ENCODE measurements at places on chromosomes 13 and 19.
A peak's percentile ranks its signal among the peaks of the same experiment; 100 is the strongest.

- no peak for DNase-seq
Observed at GRCh38 chr19:53332484-53332883, 1.1 kb upstream of the ZNF845 start.

GRCh38 chr13:64154514-64154913 lies 2738.9 kb upstream of the PCDH20 start:
- no peak for DNase-seq

GRCh38 chr13:25432691-25433090 lies 60.9 kb downstream of the ATP8A2 start:
- DNase-seq: peak; percentile 47

- no peak for DNase-seq
Observed at GRCh38 chr19:45385392-45386221, 15.2 kb upstream of the ERCC2 start.

DNA sequence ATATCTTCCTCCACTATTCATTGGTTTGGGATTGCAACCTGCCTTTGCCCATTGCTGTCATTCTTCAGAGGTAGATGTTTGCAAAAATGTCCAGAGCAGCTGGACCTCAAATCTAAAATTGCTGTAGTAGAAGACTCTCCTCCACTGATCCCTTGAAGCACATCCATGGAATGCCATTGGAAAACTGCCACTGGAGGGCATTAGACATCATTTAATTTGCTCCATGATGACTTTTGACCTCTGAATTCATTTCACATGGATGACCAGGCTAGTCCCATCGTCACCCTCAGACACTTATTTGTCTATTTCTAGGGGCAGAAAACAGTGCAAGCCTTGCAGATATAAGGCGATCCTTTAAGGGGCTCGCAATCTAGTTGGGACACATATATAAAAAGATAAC lies 33.9 kb upstream of the FLT1 start:
- DNase-seq: no peak

DNA sequence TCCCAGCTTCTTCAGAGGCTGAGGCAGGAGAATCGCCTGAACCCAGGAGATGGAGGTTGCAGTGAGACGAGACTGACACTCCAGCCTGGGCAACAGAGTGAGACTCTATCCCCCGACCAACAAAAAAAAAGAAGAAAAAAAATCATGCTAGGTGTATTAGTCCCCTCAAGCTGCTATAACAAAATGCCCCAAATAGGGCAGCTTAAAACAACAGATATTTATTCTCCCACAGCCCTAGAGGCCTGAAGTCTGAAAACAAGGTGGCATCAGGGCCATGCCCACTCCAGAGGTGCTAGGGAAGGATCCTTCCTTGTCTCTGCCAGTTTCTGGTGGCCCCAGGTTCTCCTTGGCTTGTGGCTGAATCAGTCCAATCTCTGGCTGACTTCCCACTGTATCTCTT lies 8.6 kb upstream of the EHD2 start:
- DNase-seq: no peak

GRCh38 chr19:607301-608154 lies 17.8 kb downstream of the HCN2 start:
- DNase-seq: no peak

DNA sequence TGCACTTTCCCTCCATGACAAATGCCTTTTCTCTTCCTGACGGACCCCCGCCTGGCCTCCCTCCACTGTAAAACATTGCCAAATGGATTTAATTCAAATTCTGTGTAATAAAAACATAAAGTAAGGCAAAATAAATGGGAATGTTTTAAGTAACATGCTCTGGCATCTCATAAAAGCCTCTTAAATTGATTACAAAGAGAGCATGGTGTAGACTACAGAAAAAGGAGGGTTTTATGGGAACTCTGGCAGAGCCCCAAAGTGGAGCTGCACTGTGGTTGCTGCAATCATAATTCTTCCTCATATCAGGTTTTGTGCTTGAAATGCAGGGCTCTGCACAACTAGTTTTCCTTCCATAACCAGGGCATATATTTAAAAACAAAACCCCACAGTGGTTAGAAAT lies 44.3 kb upstream of the SIAH3 start:
- no peak for DNase-seq

DNA sequence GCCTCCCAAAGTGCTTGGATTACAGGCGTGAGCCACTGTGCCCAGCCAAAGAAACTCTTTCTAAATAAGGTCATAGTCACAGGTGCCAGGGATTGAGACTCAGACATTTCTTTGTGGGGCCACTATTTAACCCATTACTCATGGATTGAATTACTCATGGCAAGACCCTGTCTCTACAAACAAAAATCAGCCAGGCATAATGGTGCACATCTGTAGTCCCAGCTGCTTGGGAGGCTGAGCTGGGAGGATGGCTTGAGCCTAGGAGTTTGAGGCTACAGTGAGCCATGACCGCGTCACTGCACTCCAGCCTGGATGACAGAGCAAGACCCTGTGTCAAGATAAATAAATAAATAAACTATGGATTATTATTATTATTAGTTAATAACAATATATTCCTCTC lies 3.6 kb upstream of the KLF2 start:
- DNase-seq: no peak

- no peak for DNase-seq
Observed at GRCh38 chr19:43766755-43767043, 11.9 kb upstream of the SMG9 start.

GRCh38 chr19:57814505-57815246 lies at the start of gene ZNF552:
Gene ZNF552, minus strand, starts transcription at chr19:57814913. Its CDS starts 170 bp downstream, at chr19:57814743.
- DNase-seq: peak; percentile 82

GRCh38 chr13:49563516-49563915 lies 21.8 kb downstream of the RCBTB1 start:
- DNase-seq: no peak

DNA sequence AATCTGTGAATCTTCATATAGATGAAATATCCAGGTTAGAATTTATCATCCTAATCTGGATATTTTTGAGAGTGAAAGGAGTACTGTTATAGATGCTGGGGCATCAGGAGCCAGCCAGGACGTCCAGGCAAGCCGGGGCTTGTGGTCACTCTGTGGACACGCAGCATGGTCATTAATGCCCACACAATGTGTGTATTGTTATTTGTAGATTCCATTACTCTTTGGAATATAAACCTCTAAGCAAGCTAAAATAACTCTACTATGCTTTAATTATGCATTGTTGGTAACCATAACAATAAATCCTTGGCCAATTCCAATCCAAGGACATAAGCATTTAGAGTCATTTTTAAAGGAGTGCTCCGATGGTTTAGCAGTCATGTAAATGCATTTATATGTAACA lies 137.9 kb downstream of the TM9SF2 start:
- DNase-seq: no peak

GRCh38 chr13:23828086-23828485 lies 61.1 kb downstream of the MIPEP start:
- DNase-seq: no peak

- no peak for DNase-seq
Observed at GRCh38 chr19:23260956-23261355, 10.8 kb upstream of the ZNF724 start.

DNA sequence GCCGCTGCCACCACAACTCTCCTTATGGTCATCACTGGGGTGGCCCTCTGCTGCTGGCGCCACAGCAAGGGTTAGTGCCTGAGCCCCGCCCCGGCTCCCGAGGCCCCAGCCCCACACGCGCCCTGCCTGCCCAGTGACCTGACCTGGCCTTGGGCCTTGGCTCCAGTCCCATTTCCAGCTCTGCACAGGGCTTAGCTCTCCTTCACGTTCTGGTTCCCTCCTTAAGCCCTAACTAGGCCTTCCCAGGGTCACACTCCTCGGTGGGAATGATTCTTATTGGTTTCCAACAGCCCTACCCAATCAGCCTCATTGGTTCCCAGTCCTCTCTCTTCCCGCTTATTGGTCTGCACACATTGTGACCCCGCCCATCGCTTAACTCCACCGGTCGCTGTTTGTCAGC lies 5.8 kb downstream of the KIRREL2 start:
- no peak for DNase-seq

DNA sequence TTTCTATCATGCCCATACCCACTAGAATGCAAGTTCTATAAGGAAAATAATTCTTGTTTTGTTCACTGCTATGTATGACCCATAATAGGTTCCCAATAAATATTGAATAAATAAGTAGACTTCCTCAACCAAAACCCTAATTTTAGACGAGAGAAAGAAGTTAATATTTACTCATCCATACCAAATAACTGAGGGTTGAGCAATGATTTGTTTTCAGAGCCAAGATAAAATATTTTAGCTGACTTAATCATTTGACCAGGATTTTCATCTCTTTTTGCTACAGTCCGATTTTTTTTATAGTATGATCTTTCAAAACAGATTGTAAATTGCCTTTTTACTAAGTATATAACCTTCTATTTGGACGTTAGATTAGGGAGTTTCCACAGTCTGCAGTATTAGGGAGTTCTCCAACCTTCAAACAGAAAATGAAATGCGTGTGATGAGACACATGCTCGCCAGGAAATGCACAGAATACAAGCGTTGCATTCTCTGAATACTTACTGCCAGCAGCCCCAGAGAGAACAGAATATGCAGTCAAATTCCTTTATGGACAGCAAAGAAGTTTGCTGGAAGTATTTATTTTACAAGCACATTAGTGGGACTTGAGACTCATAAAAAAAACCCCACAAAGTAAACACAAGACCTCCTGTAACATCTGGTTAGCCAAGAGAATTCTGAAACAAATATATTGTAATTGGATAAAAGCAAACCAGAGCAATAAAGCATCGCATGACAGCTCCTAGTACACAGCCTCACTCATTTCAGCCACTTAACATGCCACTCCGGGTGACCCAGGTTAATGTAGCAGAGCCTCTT lies 230.0 kb downstream of the MYO16 start:
- DNase-seq: no peak

- peak; percentile 82 for DNase-seq
Observed at GRCh38 chr19:43534816-43535761, 2.1 kb downstream of the ZNF575 start.

- no peak for DNase-seq
Observed at GRCh38 chr13:84366506-84366905, 484.2 kb upstream of the SLITRK1 start.

GRCh38 chr13:67147342-67148133 lies 82.6 kb downstream of the PCDH9 start:
- peak; percentile 51 for DNase-seq

GRCh38 chr19:4386041-4386782 lies 14.1 kb downstream of the SH3GL1 start:
- DNase-seq: peak; percentile 44

- DNase-seq: no peak
Observed at GRCh38 chr19:39208175-39208795, 4.2 kb upstream of the SYCN start.

DNA sequence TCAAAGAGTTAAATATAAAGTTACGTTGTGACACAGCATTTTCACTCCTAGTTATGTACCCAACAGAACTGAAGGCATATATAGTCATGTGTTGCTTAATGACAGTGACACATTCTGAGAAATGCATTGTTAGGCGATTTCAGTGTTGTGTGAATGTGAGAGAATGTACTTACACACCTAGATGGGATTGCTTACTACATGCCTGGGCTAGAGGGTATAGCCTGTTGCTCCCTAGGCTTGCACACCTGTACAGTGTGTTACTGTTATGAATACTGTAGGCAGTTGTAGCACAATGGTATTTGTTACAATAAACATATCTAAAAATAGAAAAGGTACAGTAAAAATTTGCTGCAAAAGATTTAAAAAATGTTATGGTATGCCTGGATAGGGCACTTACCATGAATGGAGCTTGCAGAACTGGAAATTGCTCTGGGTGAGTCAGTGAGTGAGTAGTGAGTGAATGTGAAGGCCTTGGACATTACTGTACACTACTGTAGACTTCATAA lies 89.2 kb downstream of the DHRS12 start:
- DNase-seq: no peak

DNA sequence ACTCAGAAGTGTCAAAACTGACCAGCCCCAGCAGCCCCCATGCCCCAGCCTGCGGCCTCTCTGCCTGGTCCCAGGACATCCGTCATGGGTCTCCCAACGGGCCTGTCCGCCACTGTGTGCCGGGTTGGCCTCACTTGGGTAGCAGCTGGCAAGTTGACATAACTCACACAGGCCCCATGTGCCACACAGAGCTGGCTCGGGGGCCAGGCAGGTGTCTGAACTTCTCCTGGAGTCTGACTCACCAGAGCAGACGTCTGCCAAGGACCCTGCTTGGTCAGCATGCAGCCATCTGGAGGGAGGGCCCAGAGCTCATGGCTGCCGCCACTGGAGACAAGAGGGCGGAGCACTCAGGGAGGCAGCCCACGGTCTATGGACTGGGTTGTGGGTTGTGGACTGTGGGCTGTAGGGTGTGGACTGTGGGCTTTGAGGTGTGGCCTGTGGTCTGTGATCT lies 32.0 kb upstream of the TMEM255B start:
- no peak for DNase-seq

GRCh38 chr13:40656358-40656757 lies 10.1 kb downstream of the FOXO1 start:
- no peak for DNase-seq

- DNase-seq: peak; percentile 75
Observed at GRCh38 chr13:97028441-97029299, 34.4 kb upstream of the OXGR1 start.

DNA sequence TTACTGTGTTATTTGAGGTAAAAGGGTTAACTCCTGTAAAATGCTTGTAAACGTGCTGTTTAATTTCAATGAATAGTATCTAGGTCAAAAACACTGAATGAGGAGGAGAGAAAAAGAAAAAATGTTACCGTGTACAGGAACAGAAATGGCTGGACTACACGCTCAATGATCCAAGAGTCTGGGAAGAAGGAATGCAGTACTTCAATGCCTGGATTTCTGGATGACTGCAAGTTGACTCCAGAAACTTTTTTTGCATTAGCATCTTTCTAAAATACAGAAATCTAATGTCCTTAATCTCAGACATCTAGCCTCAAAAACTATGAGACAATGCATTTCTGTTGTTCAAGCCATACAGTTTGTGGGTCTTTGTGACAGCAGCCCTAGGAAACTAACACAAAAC lies 17.4 kb upstream of the IPO5 start:
- DNase-seq: no peak

DNA sequence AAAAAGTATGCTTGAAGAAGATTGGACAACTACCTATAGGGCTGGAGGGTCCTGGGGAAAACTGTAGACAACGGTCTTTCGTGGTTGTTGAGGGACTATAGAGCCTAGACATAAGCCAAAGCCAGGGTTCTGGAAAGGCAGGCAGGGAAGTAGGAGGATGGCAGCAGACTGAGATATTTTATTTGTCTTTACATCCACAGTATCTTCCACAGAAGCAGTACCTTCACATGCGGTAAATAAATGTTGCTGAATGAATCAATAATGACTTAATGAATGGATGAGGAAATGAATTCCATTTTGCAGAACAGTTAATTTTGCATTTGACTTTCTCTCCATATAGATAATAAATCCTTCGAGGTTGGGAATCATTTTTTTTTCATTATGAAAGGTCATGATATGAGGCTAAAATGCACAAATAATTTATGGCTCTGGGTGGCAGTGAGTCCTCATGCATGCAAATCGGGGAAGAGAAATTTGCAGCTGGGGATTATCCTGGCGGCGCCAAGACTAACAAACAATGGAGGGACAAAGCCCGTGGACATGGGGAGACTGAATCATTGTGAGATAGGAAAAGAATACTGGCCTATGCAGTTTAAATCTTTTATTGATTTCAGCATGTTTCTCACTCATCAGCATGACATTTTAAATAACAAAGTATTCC lies 102.0 kb downstream of the ERCC5 start:
- no peak for DNase-seq
